Placental pericyte (primary cell): ENCODE measurements at places on chromosomes 2 and 18. TPM values are rescaled to one million over a fixed set of nuclear protein-coding genes. Genes with fewer than 3 reads are reported as not detected.

Gene SLC16A14
- 0.22 and 0.29 TPM in 2 replicates for total RNA-seq

Gene ACSL3
- 151 and 196 TPM in 2 replicates for total RNA-seq

Gene TM4SF20
- not detected in 2 replicates for total RNA-seq

Gene PPM1B
- total RNA-seq: 23.5 and 43.3 TPM in 2 replicates

Gene GCG
- not detected in 2 replicates for total RNA-seq

Gene TMEM178A
- total RNA-seq: 0.14 and 0.88 TPM in 2 replicates

Gene DTNA
- total RNA-seq: 8.0 and 11.8 TPM in 2 replicates

Gene KCNIP3
- total RNA-seq: 0.57 and 0.88 TPM in 2 replicates

Gene PMAIP1
- 21.9 and 53.3 TPM in 2 replicates for total RNA-seq

Gene ACADL
- under 0.01 TPM in 1 of 2 replicates, not detected in the other for total RNA-seq

Gene RAMP1
- total RNA-seq: 1.5 and 13.2 TPM in 2 replicates

Gene BOLL
- total RNA-seq: not detected in 2 replicates

Gene MSGN1
- total RNA-seq: not detected in 2 replicates

Gene DUSP19
- 0.88 and 2.9 TPM in 2 replicates for total RNA-seq

Gene DSG2
- total RNA-seq: 12.5 and 32.4 TPM in 2 replicates

Gene TMEM247
- total RNA-seq: 0.43 and 0.44 TPM in 2 replicates
